ENCODE measurements at places on chromosomes 5 and 9.

DNA sequence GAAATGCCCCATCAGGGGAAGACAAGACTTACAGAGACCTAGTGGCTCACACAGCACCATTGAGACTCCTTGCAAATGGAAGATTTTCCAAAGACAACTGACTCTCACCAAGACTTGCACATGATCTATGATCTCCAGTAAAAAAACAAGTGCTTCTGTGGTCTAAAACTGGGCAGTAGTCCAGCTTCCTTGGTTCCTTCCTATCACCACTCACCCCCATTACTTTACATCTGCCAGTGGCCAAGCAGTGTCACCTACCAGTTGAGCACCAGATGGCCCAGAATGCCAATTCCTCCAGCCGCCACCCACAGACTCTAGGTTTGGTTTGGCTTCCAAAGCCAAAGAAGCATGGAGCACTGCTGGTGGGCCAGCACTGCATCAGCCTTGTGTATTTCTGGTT, 47.7 kb downstream of the SH3TC2 start:
- no peak for DNase-seq

- DNase-seq = no peak
Observed at GRCh38 chr9:32331240-32331639, 53.2 kb upstream of the ACO1 start.

- no peak for DNase-seq
Observed at GRCh38 chr9:132049900-132050299, 29.8 kb downstream of the MED27 start.

DNA sequence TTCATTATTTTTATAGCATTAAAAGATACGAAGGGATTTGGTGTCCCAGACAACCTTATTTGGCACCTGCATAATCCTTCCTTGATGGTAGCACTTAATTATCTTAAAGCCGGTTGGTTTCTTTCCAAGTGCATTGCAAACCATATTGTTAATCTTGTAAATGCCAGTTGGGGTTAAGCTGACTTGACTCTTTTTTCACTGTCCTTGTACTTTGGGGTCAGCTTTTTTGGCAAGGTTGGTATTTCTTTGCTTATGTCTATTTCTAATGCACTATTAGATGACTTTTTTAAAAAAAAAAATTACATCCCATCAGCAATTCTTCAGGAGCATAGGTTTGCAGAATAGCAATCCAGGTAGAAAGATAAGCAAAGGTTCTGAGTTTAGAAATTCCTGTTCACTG, 466.8 kb upstream of the TLE4 start:
- DNase-seq = no peak

- peak; percentile 44 for DNase-seq
Observed at GRCh38 chr9:101737705-101738565, 512 bp downstream of the GRIN3A start.

GRCh38 chr9:68648971-68649370, 56.1 kb upstream of the PIP5K1B start:
- no peak for DNase-seq

DNA sequence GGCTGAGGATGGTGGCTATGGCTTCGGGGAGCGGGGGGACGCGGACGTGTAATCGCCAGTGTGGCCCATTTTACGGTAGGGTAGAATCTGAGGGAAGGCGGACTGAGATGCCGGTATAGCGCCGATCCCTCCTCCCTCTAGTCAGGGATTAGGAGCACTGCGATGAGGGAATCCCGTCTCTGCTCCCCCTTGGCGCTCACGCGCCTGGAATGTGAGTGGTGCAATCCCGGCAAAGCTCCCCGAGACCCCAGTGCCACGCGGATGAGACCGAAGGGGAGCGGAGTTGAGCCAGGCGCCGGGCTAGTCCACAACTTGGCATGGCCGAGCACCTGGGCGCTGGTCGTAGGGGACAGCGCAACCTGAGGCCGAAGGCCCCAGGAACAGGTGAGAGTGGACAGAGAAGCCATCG, 2.2 kb downstream of the NPR3 start:
- no peak for DNase-seq

GRCh38 chr5:134917070-134917815, 12.3 kb downstream of the PCBD2 start:
- DNase-seq = no peak

DNA sequence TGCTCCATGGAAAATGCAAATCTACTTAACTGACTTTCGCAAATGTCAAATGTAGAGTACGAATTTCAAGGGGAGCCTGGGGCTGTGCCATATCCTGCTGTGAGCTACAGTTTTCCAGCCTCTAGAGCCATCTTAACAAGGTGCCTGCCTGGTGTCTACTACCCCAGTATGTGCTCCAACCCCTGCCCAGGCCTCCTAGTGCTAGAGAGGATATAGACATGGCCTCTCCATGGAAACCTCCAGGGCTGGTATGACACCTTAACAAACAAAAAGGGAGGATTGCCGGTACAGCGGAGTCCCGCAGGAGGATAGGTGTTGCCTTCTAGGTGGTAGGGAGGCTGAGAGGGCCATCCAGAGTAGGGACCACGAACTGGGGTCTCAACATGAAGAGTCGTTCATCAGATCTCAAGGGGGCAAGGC, 13.6 kb upstream of the IL3 start:
- DNase-seq = no peak

GRCh38 chr5:83472213-83472507, 616 bp downstream of the VCAN start:
- no peak for DNase-seq

GRCh38 chr5:1341863-1342262, 3.0 kb downstream of the CLPTM1L start:
- DNase-seq = no peak

DNA sequence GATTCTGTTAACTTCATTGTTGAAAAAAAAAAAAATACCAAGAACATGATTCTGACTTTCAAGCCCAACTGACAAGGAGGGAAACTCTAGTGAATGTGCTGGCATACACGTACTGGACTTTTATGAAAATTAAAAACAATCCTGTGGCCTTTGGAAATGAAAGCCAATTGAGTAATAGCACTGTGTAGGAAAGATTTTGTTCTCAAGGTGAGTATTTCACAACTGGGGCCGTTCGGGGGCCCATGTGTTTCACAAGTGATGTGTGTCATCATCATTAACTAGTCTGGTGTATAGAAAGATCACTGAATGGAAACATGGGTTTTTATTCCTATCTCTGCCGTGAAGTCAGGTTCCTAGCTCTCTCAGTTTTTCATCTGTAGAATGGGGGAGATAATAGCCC, 605.0 kb upstream of the CLINT1 start:
- no peak for DNase-seq

GRCh38 chr5:55364537-55365055, 56.8 kb downstream of the MTREX start:
- DNase-seq = no peak

GRCh38 chr5:171309276-171310211, 496 bp downstream of the TLX3 start:
- no peak for DNase-seq

- DNase-seq = no peak
Observed at GRCh38 chr9:35380619-35381018, 109.3 kb upstream of the RUSC2 start.

DNA sequence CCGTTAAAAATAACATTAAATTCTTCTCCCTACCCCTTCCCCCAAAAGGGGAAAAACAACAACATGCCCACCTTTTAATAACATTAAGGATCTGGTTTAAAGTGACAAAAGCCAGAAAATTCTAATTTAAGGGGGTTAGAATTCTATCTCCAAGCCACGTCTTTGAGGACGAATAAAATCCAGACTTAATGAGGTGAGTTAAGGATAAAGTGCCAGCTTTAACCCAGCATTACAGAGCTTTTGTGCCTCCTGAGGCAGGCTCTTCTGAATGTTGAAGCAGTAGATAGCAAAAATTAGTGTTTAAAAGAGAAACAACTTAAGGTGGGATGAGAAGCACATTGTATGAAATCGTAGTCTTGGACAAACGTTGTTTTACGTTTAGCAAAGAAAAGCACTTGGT, 329.0 kb upstream of the MPDZ start:
- no peak for DNase-seq

GRCh38 chr5:117302949-117303348, 728.3 kb upstream of the SEMA6A start:
- no peak for DNase-seq

- DNase-seq = peak; percentile 78
Observed at GRCh38 chr9:121213136-121213806, 11.6 kb upstream of the RAB14 start.

DNA sequence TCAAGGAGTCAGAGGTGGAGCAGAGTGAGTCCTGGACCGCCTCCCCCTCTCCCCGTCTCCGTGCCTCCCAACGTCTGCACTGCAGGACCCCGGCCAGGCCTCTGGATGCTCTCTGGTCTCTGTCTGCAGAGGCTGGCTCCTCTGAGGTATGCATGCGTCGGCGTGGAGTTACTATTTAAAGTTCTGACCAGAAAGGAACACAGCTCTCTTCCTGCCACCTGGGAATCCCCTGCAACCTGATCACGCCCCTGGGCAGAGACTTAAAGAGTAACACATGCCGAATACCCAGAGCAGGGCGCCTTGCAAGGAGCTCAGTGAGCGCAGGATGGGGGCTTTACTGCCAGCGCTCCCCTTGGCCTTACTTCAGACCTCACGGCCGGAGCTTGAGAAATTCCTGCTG, 16.0 kb downstream of the ANXA6 start:
- no peak for DNase-seq

DNA sequence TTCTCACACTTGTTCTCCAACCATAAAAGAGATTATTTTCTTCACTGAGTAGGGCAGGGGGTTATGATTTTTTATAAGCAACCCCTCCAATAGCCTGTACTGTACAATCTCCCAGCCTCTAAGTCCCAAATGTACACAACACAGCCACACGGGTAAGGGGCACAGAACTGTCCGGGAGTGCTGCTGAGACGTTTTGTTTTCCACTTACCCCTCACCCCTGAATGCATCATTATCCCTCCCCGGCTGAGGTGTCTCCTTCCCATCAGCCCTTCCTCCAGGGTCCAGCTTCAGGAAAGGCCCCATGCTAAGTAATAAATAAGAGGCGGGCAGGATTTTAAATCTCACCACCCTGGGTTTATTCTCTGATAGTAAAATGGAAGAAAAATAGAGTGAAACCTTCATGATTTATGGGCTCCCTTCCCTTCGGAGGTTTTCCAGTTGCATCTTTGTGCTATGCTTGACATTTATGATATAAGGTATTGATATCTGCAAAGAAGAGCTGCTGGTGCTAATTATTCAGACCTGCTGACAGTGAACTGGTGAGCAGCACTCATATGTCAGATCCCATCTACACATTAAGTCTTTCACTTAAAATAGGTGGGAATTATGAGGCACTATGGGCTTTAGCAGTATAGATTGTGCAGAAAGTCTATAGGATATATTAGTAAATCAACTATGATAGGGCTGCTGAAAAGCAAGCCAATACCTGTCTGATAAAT, 67.2 kb upstream of the MEGF10 start:
- DNase-seq = no peak

DNA sequence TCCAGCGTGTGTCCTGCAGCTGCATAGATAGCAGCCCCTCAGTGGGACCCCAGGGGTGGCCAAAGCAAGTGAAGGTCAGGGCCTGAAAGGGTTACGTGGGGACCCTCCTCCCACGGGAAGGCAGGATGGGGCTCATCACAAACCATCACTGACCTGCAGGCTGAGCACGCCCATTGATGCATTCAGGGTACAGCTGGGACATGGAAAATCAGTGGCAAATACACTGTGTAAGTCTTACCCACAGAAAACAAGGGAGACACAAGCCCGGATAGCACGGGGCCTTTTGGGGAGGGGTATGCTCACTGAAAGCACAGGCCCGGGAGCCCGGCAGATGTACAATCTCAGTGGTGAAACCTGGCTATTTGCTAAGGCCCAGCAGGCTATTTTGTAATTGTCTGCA, 49.1 kb downstream of the SEMA4D start:
- DNase-seq = no peak

DNA sequence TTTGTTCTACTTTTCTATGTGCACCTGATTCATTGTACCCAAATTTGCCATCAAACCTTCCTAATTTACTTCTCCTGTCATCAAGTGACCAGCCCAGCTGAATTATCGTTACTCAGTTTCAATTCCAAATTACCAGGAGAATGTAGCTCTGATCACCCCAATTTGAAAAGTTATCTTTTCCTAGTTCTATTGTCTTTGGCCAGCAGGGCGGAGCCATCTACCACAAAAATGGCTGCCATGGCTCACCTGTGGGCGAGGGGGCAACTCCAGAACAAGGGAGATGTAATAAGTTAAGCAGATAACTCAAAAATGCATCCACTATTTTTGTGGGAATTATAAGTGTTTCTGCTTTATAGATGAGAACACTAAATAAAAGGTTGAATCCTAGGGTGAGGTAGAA, 133.8 kb upstream of the MOCS2 start:
- DNase-seq = no peak

DNA sequence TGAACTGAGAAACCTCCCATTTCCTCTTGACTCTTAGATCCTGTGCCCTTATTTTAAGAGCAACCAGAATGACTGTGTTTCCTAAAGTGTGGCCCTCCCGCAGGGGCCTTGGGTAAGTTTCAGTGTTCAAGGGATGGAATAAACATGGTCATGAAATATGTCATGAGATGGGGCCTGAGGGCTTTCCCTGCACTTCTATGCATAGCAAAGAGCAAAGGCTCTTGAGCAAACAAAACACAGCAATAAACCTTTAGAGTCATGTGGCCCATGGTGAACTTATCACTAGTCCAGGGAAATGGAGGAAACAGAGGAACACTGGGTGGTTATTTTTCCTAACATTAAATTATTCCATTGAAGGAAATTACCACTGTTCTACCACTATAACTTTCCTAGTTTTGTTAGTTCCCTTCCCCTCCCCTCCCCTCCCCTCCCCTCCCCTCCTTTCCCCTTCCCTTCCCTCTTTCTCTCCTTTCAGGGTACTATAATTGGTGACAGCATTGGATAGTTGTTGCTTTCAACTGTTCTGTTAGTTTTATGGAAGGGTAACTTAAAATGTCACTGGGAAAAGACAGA, 72.4 kb downstream of the CTSL start:
- DNase-seq = no peak

- no peak for DNase-seq
Observed at GRCh38 chr9:3282365-3282764, 243.4 kb downstream of the RFX3 start.

DNA sequence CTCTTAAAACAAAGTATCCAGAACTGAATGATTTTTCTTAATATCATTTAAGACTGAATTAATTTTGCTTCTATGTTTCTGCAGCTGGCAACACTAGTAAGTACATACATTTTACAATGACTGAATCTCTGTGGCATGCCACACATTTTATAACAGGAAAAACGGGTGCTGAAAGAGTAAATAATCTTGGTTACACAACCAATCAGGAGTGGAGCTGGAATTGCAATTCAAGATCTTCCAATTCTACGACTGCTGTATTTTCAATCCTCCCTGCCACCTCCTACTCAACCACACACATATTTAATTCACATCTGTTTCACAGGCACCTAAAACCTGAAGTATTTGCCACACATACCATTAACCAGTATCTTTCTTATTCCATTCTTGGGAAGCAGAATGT, 52.7 kb upstream of the NR5A1 start:
- DNase-seq = no peak

GRCh38 chr5:58925627-58926540, 343.0 kb downstream of the RAB3C start:
- DNase-seq = peak; percentile 3

- DNase-seq = no peak
Observed at GRCh38 chr9:88786291-88787079, 204.8 kb upstream of the S1PR3 start.

- DNase-seq = no peak
Observed at GRCh38 chr9:91412941-91413340, 10.7 kb downstream of the NFIL3 start.

- DNase-seq = no peak
Observed at GRCh38 chr5:96110300-96110699, 148.6 kb upstream of the ELL2 start.

All from NCI-H2171 treated with DMSO at 0.1 percent for 48 hours (cell line).